ENCODE measurements at places on chromosomes 4 and X. TPM values are rescaled to one million over a fixed set of nuclear protein-coding genes. Genes with fewer than 3 reads are reported as not detected.

GRCh38 chr4:75895744-75896314, 6.4 kb downstream of the PPEF2 start:
- DNase-seq = no peak

DNA sequence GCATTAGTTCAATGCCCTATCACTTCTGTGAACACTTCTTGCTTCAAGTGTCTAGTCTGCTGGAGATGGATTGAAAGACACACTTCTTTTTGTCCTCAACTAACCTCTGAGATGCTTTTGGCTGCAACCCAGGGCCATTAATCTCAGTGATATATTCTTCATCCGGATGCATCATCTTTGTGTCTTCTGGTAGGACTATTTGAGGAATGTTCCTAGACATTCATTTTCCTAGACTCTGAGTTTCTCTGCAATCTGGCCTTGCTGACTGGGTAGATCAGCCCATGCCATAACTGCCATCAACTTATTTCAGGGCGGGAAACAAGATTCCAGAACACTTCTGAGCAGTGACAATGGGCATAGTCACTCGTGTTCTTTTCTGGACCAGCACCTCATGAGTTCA, 329.4 kb downstream of the PDGFC start:
- DNase-seq = no peak

- DNase-seq = no peak
Measured at GRCh38 chr4:13601848-13602247, 25.7 kb downstream of the BOD1L1 start.

The SLC6A14 gene
- 0.51 TPM for total RNA-seq
